ENCODE measurements at places on chromosomes 6 and 20. TPM values are rescaled to one million over a fixed set of nuclear protein-coding genes. Genes with fewer than 3 reads are reported as not detected.

Gene SMPDL3A
- 44.7 TPM for total RNA-seq

DNA sequence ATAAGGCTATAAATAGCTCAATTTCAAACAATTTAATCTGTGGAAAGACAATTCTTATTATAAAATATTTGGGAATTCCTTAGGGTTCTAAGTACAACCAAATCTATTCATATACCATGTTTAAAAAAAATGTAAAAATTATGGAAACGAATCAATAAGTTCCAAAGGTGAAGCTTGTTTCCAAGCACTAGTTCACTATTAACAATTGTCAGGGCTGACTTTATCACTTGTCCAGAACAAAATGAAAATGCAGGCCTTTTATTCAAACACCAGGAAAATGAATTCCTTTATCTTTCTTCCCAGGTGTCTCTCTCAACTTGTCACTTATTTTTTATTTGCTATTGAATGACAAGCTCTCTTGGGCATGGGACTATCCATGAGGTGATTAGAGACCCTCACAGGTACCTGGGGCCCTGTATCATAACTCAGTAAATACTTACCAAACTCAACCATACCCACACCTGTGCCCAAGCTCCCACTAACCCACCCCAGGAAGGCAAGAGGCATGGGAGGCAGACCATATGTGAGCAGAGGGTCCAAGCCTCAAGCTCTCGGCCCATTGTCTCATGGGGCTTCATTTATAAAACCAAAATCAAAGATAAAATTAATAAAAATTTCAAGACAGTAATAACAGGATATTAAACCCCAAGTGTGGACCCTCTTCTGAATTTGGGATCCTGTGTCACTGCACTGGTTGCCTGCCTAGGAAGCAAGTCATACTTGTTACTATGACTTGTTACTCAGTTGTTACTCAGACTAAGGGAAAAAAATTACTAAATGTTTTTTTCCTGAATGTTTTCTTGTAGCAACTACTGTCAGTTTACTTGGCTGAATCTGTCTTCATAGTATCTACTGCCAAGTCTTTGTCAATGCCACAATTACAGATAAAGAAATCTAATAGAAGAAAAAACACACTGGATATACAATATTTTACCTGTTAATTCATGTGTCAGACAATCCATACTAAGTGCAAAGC is 54.7 kb downstream of the PTPRK start:
- DNase-seq, result no peak

GRCh38 chr6:74638412-74638811 is 567.4 kb downstream of the COL12A1 start:
- no peak for DNase-seq

DNA sequence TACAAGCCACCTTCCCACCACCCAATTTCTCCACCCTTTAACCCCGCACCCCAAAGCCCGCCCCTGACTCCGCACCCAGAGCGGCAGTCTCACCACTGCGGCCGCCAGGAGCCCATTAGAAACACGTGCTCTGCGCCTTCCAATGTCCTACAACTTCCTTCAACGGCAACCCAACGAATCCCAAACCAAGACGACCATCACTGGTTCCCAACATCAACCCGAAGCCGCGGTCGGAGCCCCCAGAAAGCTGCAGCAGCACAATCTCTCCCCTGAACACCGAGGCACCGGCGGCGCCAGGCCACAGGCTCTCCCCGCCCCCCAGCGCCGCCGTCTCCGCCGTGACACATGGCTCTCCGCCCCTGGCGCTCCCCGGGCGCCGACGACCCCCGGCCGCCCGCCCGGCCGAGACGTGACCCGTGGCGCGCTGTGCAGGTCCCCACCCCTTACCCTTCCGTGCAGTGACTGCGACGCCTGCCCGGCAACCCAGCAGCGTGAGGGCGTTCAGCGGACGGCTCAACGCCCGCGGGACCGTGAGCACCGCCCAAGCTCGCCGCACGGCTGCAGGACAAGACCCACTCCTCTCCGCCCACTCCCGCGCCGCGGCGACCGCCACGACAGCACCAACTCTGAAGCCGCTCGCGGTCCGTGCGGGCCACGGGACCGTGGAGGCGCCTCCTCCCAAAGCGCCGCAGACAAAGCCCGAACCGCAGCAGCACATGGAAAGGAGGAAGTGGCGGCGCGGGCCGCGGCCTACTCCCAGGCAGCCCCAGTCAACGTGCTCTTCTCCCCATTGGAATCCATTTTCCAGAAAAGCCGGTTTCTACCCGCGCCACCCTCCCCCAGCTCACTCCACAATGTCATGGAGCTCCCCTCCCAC is 551 bp downstream of the SYNCRIP start:
- DNase-seq, result no peak

DNA sequence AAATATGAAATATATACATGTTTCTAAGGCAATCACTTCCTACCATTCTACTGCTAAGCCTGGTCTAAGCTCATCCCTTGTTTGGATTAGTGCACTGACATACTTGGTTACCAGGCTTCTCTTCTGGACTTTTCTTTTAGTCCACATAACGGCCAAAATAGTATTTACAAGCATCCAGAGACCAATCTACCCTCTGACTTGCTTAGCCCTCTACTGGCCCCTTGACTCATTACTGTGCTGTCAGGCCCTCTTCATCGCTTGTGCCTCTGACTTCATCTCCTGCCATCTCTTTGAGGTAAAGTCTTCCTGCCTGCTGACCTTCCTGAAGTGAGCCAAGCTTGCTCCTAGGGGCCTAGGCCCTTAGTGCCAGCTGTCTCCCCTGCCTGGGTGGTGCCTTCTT is 35.1 kb downstream of the TULP4 start:
- no peak for DNase-seq

DNA sequence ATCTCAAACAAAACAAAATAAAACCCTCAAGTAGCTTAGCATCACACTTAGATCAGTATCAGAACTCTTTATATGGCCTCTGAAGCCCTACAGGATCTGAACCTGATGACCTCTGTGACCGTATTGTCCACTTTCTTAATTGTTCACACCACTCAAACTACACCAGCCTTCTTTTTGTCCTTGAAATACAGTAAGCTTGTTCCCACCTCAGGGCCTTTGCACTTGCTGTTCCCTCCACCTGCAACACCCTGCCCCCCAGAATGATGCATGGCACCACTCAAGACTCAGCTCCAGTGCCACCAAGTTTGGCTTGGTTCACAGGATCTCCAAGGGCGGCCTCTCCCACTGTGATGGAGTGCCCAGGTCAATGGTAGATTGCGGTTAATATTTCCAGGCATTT is 25.7 kb downstream of the CPNE5 start:
- DNase-seq, result no peak

All from vagina (tissue), 2 donors.